Hindlimb muscle (tissue), 1 donor: ENCODE measurements at places on chromosomes 5 and 9.

DNA sequence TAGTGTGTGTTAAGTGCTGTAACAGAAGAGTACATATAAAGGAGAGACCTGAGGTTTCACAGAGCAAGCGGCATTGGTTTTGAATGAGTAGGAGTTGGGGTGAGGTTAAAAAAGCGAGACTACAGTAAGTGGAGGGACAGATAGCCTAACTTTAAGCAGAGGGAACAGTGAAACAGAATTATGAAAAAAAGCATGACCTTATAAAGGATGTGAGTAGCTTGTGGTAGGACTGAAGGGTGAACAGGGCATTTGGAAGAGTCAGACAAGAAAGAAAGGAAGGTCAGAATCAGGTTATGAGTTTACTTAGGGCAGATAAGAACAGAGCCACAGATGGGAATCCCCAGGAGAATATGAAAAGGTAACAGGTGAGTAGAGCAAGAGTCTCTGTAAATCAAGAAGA is 22.5 kb downstream of the MSANTD3 start:
- DNase-seq = no peak

- no peak for DNase-seq
Measured at GRCh38 chr9:135476561-135477355, 2.8 kb upstream of the PPP1R26 start.

- DNase-seq = no peak
Measured at GRCh38 chr9:122291458-122291857, 26.8 kb downstream of the MRRF start.

DNA sequence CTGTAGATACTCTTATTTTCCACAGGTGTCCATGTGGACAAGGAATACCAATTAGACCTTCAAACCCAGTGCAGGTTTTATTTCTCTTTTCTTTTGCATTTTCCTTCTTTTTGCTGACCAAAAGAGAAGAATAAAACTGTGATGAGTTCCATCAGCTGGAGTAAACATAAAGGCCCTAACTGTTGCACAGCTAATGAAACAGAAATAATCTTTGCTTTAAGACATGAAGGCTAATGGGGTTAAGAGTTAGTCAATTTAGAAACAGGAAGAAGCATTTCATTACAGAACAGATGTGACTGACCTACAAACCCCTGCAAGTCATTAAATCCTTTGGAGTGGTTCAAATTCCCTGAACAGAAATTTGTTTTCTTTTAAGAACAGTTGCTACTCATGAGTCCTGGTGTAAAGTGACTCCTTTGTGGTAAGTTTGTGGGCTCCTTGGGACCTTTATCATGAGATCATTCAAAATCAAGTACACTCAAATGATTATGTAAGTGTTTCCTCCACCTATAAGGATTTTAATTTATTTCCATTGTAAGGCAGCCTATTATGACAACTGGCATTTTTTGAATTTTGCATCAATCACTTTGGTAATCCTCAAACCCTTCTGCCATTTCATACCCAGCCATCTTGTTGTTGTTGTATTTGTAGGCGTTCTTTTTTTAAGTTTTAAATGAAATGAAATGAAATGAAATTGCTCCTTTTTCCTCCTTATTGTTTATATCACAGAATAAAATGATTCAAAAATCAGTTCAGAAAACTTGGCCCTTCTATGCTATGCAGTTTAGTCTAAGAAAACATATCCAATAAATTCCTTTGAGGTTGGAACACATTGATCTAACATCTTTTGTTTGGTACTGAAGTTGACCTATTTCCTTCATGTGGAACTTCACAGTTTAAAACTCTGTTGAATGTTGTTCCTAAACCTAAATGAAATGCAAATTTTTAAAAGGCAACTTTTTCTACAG is 1.3 kb downstream of the MINAR2 start:
- no peak for DNase-seq
